ENCODE measurements at places on chromosomes 5 and 9.

DNA sequence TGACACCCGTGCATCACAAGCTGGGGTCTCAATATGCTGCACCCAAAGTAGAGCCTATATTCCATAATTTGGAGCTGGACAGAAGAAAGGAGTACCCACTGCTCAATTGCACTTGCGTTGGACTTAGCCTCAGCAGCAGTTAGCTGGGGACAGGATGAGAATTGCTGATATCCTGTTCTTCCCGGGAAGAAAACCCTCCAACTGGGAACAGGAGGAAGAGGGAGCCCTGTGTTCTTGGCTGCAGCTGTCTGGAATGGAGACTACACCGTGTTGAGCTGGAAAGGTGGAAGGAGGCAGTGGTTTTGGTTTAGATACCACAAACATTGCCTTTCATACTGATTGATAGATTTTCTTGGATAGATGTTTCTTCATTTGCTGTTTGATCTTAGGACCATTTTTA lies 24.6 kb downstream of the CNTLN start:
- DNase-seq: no peak

DNA sequence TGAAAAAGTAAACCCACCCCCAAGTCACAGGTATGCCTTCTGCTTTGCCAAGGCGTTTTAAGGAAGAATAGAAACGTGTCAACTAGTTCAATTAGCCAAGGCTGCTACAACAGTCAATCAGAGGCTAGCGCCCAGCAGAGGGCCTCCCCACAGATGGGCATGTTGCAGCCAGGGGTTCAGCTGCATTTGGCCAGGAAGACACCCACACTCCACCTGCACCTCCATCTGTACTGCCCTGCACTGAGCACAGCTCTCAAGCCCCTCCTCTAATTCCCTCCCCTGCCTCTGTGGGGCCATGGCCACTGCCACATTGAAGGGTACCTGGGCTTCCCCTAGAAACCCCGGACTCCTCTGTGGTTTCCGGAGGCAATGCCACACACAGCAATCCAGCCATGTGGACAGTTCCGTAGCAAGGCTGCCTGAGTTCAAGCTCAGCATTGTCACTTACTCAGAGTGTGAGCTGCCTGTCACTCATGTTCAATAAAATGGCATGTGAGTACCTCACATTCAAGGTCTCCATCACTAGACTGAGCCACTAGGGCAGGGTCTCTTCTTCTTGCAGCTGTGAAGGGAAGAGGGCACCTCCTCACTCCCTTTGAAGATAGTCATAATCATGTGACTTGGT lies 248.4 kb downstream of the IRX2 start:
- DNase-seq: no peak

- no peak for DNase-seq
Observed at GRCh38 chr5:147472664-147473475, 37.0 kb downstream of the DPYSL3 start.

DNA sequence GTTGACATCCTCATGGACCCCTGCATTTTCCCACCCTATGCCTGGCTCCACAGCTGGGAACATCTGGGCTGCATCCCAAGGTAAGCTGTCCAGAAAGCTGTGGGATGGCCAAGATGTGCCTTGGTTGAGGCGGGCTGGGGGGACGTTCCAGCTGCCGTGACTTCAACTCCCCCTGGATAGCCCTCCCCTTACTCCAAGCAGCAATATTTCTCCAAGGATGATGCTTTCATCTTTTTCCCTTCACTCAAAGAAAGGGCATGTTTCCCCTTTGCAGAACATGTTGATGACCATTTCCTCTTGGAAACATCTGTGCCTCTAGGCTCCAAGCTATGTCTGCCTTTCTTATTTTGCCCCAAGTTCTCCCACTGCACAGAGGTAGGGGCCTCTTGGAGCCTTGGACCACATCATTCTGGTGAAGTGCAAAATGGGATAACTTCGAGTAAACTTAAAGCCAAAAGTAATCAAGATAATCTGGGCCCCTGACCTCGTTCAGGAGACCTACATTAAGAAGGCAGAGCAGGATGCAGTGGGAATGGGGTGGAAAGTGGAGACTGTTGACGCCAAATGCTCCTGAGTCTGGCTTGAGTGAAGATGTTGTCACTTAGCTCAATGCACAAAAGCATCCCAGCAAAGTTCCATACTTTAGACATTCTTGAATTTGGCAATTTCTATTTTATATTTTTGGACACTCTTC lies 175.2 kb downstream of the GAS1 start:
- DNase-seq: no peak

- DNase-seq: no peak
Observed at GRCh38 chr5:149632311-149633251, 51.3 kb downstream of the ARHGEF37 start.

- DNase-seq: no peak
Observed at GRCh38 chr5:154559398-154560276, 81.6 kb upstream of the HAND1 start.

GRCh38 chr5:139951983-139952382 lies 91.1 kb downstream of the NRG2 start:
- DNase-seq: no peak

DNA sequence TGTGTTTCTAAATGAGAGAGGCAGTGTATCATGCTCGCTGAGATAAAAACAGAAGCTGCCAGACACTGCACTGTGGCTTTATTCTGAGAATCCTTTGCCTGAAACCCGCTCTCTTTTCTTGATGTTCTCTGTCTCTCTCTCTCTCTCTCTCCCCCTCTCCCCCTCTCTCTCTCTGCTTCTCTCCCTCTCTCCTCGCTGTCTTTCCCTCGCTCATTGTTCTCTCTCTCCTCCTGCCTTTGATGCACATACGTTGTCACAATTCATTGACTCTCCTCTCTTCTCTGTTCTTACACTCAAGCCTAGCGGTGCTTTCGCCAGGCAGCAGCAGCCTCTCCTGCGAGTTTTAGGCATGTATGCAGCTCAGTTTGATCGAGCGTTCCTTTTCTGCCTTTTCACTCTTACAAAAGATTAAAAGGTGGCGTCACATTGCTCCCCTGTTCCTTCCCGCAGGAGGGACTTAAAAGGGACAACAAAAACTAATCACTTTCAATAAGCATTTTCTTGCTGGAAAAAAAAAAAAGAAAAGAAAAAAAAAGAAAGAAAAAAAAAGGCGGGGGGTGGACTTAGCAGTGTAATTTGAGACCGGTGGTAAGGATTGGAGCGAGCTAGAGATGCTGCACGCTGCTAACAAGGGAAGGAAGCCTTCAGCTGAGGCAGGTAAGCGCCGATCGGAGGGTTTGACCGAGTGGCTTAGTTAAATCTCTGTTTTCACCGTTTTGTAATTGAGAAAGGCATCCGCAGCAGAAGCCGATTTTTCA lies 717.9 kb upstream of the WWC1 start:
- DNase-seq: no peak

GRCh38 chr9:135242049-135242396 lies 154.6 kb downstream of the OLFM1 start:
- DNase-seq: no peak

GRCh38 chr5:142486020-142486419 lies 161.2 kb upstream of the SPRY4 start:
- DNase-seq: no peak

DNA sequence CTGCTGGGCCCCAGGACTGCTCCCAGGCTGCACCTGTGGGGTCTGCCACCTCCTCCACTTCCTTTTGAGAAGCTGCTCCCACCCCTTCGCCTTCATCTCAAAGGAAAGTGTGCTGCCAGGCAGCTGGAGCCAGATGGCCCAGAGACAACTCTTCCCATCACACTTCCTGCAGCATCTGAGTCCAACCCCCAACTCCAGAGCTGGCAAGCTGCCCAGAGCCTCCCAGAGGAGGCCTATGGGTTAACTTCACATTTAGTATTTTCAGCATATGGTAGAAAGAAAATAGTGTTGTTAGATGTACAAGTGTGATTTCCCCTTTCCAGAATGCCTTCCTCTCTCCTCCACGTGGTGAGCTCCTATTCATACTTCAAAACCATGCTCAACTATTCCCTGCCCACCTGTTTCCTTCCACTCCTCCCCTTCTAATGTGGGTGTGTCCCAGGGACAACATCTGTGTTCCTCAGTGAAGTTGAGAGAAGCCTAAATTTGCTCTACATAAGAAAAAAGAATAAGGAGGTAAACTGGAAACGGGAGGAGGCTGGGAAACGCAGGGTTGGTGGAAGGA lies 38.6 kb upstream of the KCNMB1 start:
- no peak for DNase-seq

GRCh38 chr5:40986666-40987065 lies 77.4 kb downstream of the C7 start:
- DNase-seq: no peak

DNA sequence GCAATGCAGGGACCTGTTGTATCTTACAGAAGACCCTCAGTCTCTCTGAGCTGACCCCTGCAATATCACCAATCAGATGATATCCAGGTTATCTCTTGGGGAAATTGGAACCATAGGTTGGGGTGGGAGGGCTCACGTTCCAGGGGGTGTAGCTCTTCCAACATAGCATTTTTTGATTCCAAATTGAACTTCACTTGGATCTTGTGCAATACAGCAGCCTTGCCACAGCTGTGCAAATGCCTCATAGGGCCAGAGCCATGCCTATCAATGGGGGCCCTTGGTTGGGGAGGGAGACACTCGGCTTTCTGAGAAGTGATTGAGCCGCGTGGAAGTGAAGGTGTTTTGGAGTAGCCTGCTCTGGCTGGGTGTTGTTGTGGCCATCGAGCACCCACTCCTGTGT lies 117.2 kb upstream of the PITX1 start:
- no peak for DNase-seq

- DNase-seq: no peak
Observed at GRCh38 chr5:11588803-11589202, 315.4 kb downstream of the CTNND2 start.

- DNase-seq: no peak
Observed at GRCh38 chr5:162410365-162410764, 342.8 kb downstream of the GABRG2 start.

GRCh38 chr5:103305809-103306208 lies 47.2 kb downstream of the MACIR start:
- DNase-seq: no peak

DNA sequence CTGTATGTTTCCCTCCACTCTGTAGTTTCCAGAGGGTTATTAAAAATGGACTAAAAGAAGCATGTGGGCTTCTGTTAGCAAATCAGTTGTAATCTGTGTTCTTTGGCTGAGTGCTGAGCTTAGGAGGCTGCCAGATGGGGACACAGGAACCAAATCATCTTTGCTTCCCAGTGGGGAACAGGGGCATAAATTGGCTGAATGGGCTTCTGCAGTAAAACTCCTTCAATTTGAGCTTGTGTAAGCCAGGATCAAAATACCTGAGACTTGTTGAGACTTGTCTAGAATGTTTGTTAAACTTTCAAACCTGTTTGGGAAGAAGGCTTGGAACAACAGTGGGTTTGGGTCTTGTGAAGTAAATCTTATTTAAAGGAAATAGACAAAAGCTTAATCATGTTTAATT lies 32.2 kb upstream of the TNFAIP8 start:
- DNase-seq: no peak

GRCh38 chr5:156327296-156327695 lies 332 bp downstream of the SGCD start:
- DNase-seq: no peak

GRCh38 chr5:115471345-115472063 lies 73.1 kb downstream of the FEM1C start:
- DNase-seq: no peak

DNA sequence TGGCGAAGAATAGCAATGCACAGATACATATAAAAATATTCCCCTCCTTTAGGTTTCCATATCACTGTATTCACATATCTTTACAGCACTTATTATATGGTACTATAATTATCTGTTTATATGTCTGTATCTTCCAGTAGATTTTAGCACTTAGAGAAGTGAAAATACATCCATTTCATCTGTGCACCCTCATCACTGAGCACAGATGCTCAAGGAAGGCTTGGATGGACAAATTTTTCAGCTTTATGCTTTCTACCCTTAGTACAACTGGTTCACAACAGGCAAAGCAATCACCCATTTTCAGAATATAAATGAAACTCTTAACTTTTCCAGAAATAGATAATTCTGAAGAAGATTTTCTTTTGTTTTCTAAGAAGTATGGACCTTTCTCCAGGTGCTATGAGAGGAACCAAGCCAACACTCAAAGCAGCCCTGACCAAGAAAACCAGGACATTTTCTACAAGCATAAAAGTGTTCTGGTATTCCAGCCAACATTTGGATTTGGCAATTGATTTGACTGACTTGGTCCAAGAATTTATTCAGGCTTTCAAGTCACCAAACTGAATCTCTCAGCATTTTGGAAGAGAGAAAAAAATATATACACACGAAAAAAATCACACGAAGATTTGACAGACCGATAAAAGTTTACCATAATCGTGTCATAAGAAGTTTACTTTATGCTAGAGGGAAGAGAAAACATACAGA lies 170.2 kb upstream of the CD180 start:
- no peak for DNase-seq

Data from activated T-cell treated with anti-CD3 and anti-CD28 coated beads, Interleukin-2, amount 50 U/mL, for 24 hours (primary cell).